ENCODE measurements at places on chromosomes 1 and 21. TPM values are rescaled to one million over a fixed set of nuclear protein-coding genes. Genes with fewer than 3 reads are reported as not detected.

Gene ADAM30
- not detected for total RNA-seq

Gene KLF18
- not detected for total RNA-seq

Gene MYCL
- total RNA-seq, result 0.88 TPM

Gene LCE1E
- total RNA-seq, result not detected

Gene MMP23B
- 0.59 TPM for total RNA-seq

Gene PTPRU
- 9.4 TPM for total RNA-seq

DNA sequence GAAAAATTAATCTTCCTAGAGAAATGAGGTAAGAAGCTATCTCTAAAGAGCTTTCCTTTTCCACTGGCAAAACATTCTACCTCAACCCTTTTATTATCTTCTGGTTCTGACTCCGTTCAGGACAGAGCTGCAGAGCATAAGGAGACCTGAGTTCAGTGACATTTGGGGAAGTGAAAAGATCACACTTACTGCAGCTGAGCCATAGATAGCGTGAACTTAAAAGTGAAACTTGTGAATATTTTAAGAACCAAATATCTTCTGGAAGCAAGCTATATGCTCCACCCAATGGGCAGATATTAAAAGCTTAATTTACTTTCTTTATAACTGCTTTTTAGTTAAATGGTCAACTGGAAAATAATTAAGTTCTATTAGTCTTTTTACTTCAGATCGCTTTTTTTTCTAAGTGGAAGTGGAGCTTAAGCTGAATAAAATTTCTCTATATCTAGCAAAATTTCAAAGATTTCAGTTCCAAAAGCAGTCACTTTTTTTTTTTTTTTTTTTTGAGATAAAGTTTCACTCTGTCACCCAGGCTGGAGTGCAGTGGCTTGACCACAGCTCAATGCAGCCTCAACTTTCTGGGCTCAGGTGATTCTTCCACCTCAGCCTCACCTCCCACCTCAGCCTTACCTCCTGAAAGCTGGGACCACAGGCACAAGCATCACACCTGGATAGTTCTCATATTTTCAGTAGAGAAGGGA lies 11.9 kb downstream of the PTPN22 start:
- H3K4me3 ChIP-seq, result peak overlapping the region; percentile 44
- H3K36me3 ChIP-seq, result no peaks in the 10 kb centered on the region
- H3K27me3 ChIP-seq, result no peaks in the 10 kb centered on the region
- peaks cover 21% of the 10 kb centered on the region for H3K4me1 ChIP-seq

DNA sequence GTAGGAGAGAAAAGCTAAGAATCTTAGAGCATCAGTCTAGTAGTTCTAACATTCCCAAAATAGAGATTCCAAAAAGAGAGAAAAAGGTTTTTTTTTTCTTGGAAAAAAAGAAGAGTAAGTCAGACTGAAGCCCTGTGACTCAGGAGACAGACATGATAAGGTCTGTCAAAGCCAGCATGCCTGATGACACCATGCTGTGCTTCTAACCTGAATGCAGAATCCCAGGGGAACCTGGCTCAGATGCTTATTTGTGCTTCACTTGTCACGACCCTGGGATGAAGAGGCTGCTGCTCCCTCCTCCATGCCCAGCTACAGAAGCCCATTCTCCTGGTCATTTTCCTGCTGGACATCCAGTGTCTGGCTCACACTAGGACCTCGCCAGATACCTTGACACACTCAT lies 44.3 kb downstream of the ERICH3 start:
- H3K27me3 ChIP-seq, result no peaks in the 10 kb centered on the region
- H3K4me3 ChIP-seq, result no peak overlapping the region
- H3K27ac ChIP-seq, result no peak overlapping the region
- H3K36me3 ChIP-seq, result no peaks in the 10 kb centered on the region
- no peaks in the 10 kb centered on the region for H3K4me1 ChIP-seq
- DNase-seq, result no peak

GRCh38 chr1:119808491-119808890 lies 2.8 kb downstream of the REG4 start:
- peaks cover 41% of the 10 kb centered on the region for H3K27me3 ChIP-seq
- peak; percentile 45 for DNase-seq
- H3K4me1 ChIP-seq, result no peaks in the 10 kb centered on the region
- H3K27ac ChIP-seq, result no peak overlapping the region

- no peak overlapping the region for H3K27ac ChIP-seq
- no peak for DNase-seq
- H3K36me3 ChIP-seq, result no peaks in the 10 kb centered on the region
These were observed 267.3 kb upstream of the DUSP10 start for GRCh38 chr1:222009105-222009730.

GRCh38 chr1:35603941-35604340 lies 30.8 kb downstream of the TFAP2E start:
- H3K4me3 ChIP-seq, result no peak overlapping the region
- peaks cover 56% of the 10 kb centered on the region for H3K36me3 ChIP-seq
- no peaks in the 10 kb centered on the region for H3K27me3 ChIP-seq
- peaks cover 26% of the 10 kb centered on the region for H3K4me1 ChIP-seq

DNA sequence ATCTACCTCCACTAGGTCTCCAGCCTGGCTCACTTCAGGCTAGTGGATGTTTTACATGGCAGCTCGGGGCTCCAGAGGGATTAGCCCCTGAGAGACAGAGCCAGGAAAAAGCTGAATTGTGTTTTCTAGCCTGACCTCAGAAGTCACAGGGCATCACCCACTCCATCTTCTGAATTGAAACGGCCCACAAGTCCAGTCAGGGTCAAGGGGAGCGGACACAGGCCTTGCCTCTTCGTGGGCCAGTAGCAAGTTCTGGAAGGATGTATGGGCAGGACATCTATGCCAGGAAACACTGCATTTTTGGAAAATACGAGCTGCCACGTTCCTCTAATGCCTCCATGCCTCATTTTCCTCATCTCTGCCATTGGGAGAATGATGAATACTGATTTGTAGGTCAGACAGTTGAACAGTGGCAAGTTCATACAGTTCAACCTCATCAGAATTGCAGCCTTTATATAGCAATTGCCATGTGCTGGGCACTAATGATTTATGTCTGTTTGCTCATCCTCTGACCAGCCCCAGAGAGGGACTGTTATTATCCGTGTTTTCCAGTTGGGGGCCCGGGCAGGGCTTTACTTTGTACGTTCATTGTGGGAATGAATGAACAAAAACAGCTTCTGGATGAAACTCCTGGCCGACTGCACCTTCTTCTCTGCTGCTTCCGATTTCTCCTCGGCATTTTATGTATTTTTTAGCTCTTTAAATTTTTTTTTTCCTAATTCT lies 23.2 kb upstream of the PCBP3 start:
- peak; percentile 6 for DNase-seq
- H3K36me3 ChIP-seq, result no peaks in the 10 kb centered on the region
- H3K4me1 ChIP-seq, result no peaks in the 10 kb centered on the region
- peaks cover 57% of the 10 kb centered on the region for H3K27me3 ChIP-seq
- no peak overlapping the region for H3K27ac ChIP-seq

DNA sequence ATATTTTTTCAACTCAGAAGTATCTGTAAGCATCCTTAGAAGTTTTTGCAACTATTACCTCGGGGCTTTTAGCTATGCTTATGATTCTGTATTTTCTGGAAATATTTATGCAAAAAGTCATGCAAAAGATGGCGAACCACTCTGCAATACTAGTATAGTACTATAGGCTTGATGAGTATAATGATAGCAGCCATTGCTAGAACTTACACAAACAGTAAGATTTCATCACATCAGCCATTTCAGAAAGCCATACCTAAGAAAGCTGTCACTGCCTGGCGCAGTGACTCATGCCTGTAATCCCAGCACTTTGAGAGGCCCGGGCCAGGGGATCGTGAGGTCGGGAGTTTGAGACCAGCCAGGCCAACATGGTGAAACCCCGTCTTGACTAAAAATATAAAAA lies 227.1 kb downstream of the LRRC7 start:
- H3K27me3 ChIP-seq, result no peaks in the 10 kb centered on the region
- H3K27ac ChIP-seq, result no peak overlapping the region
- H3K4me1 ChIP-seq, result no peaks in the 10 kb centered on the region
- no peak for DNase-seq
- no peaks in the 10 kb centered on the region for H3K36me3 ChIP-seq
- H3K4me3 ChIP-seq, result no peak overlapping the region

DNA sequence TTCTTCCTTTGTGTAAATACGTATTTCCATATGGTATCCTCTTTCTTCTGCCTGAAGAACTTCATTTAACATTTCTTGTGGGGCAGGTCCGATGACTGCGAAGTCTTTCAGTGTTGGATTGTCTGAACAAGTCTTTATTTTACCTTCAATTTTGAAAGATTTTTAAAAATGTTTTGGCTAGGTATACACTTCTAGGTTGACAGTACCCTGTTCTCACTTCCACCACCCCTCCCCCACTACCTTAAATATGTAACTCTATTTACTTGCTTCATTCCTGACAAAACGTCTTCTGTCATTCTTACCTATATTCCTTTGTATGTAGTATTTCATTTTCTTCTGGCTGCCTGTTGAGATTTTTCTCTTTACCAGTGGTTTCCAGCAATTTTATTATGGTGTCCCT lies 85.7 kb upstream of the ARTN start:
- no peaks in the 10 kb centered on the region for H3K27me3 ChIP-seq
- no peak overlapping the region for H3K27ac ChIP-seq
- peaks cover 3% of the 10 kb centered on the region for H3K36me3 ChIP-seq
- no peak overlapping the region for H3K4me3 ChIP-seq

GRCh38 chr1:228866468-228866867 lies 131.2 kb downstream of the RHOU start:
- no peaks in the 10 kb centered on the region for H3K36me3 ChIP-seq
- no peak overlapping the region for H3K27ac ChIP-seq
- peaks cover 10% of the 10 kb centered on the region for H3K27me3 ChIP-seq

- DNase-seq, result no peak
- H3K27me3 ChIP-seq, result no peaks in the 10 kb centered on the region
- no peaks in the 10 kb centered on the region for H3K4me1 ChIP-seq
- no peaks in the 10 kb centered on the region for H3K36me3 ChIP-seq
These were observed 483.9 kb downstream of the OMA1 start for GRCh38 chr1:58062635-58063034.

DNA sequence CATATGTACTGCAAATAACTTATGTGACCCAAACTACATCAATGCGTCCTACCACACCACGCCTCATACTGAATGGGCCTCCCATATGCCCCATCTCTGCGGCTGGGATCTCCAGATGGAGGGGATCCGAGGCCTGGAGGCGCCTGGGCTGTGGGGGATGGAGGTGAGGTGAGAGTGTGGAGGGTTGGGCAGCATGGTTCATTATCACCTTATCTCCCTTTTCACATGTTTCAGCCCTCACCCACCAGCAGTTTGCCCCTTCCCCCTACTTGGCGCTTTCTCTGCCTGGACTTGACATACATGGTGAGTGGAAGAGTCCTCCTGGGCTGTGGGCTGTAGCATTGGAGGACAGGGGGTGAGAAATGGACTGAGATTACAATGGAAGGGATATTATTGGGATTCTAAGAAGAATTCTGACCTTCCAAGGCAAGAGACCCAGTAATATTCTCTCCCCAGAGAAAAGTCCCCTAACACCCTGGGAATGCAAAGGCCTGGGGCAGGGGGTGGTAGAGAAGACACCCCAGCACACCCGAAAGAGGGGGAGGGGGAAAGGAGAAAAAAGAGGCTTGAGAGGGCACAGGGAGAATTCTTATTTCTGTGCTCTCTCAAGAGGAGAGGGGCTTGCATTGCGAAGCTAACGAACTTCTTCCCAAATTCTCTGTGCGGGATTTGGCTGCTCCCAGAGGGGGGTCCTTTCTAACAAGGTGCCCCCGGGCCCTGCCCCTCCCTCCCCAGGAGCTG lies 61.4 kb downstream of the MEF2D start:
- no peak overlapping the region for H3K27ac ChIP-seq
- no peak for DNase-seq
- H3K4me3 ChIP-seq, result no peak overlapping the region
- no peaks in the 10 kb centered on the region for H3K4me1 ChIP-seq

- no peak for DNase-seq
- no peaks in the 10 kb centered on the region for H3K4me1 ChIP-seq
- H3K27me3 ChIP-seq, result no peaks in the 10 kb centered on the region
- no peak overlapping the region for H3K4me3 ChIP-seq
- no peaks in the 10 kb centered on the region for H3K36me3 ChIP-seq
These were observed 1892.4 kb downstream of the NCAM2 start for GRCh38 chr21:22890656-22891055.

DNA sequence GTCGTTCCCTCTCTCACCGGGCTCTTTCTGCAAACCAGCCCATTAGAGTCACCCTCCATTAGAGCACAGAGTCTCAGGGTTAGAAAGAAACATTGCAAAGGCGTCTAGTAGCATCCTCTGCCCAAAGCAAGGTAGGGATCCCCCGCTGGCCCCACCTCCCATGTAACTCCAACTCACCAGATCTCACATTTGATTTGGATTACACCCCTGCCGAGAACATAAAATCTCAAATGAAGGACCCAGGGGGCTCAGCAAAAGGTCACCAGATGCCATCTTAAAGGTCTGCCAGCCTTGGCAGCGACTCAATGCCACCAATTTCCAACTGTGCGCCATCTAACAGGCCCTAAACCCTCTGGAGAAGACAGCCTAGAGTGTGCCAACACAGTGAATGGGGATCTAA lies 14.1 kb downstream of the C1orf87 start:
- H3K27me3 ChIP-seq, result no peaks in the 10 kb centered on the region
- no peaks in the 10 kb centered on the region for H3K4me1 ChIP-seq
- H3K36me3 ChIP-seq, result no peaks in the 10 kb centered on the region
- no peak overlapping the region for H3K4me3 ChIP-seq
- no peak for DNase-seq

GRCh38 chr21:46098303-46099141 lies 610 bp downstream of the COL6A2 start:
- no peaks in the 10 kb centered on the region for H3K27me3 ChIP-seq
- peak; percentile 89 for DNase-seq
- peaks cover 24% of the 10 kb centered on the region for H3K36me3 ChIP-seq
- peaks cover 26% of the 10 kb centered on the region for H3K4me1 ChIP-seq

GRCh38 chr1:174967845-174968705 lies 31.7 kb upstream of the CACYBP start:
- H3K36me3 ChIP-seq, result no peaks in the 10 kb centered on the region
- no peak overlapping the region for H3K4me3 ChIP-seq

- no peak overlapping the region for H3K27ac ChIP-seq
- H3K36me3 ChIP-seq, result no peaks in the 10 kb centered on the region
- H3K4me3 ChIP-seq, result no peak overlapping the region
- peak; percentile 43 for DNase-seq
- no peaks in the 10 kb centered on the region for H3K4me1 ChIP-seq
- H3K27me3 ChIP-seq, result no peaks in the 10 kb centered on the region
These were observed 407.9 kb upstream of the PKN2 start for GRCh38 chr1:88276163-88276562.

DNA sequence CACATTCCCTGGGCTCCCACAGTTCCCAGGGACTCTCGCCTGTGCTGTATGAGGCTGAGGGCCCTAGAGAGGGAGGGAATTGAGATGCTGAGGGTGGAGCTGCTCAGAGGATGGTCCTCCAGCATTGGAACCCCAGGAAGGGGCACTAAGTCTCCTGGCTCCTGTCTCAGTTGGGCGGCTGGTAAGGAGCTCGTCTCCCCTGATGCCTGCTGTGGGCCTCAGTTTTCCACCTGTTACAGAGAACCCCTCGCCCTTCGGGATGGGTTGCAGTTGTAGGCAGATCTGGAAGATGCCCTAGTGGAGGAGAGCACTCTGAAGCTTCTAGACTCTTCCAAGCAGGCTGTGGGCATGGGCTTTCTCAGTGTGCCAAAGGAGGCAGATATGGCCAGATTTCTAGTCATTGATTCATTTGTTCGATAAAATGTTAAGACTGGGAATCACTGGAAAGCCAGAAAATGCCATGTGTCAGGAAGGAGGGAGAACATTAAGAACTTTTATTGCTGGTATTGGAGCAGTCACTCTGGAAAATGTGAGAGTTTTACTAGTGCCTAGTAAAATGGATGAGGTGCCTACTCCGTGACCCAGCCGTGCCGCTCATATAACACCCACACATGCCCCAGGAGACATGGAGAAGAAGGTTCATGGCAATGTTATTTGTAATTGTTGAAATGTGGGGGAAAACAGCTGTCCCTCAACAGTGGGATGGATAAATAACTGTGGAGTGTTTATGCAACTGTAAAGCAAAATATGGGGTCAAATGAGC lies 828 bp upstream of the MYBPH start:
- peak overlapping the region; percentile 82 for H3K27ac ChIP-seq
- peaks cover 36% of the 10 kb centered on the region for H3K4me1 ChIP-seq
- DNase-seq, result peak; percentile 75
